Activated CD8-positive, alpha-beta memory T cell treated with anti-CD3 and anti-CD28 coated beads for 48 hours (primary cell): ENCODE measurements at places on chromosomes 3 and 15.

- no peak for DNase-seq
These were observed 60.5 kb upstream of the CCDC50 start for GRCh38 chr3:191268737-191269136.

DNA sequence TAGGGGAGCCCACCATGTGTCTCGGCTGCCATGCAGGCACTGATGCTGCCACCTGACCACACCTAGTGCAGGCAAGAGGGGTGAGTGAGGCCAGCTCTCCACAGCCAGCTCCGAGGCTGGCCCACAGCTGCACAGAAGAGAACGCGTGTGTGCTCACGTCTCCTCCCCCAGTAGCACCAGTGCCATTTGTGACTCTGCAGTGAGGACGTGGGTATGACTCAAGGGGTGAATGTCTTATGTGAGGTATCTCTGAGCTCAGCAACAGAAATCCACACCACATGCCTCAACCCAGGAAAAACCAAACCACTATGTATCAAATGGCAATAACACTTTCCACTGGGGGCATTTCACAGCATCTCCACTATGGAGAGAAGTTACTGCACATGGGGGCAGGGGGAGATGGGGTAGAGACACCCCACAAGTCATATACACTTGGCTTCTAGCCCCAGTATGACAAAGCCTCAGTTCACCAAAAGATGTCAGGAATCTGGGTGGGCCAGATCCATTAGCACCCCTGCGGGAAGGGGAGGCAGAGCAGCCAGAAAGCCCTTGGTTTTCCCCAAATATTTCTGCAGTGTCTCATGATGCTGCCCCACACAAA lies 87.6 kb downstream of the LRIG1 start:
- DNase-seq: no peak

GRCh38 chr3:190988102-190988501 lies 125.6 kb upstream of the GMNC start:
- DNase-seq: no peak

GRCh38 chr3:4514321-4514720 lies 21.2 kb downstream of the ITPR1 start:
- DNase-seq: no peak

DNA sequence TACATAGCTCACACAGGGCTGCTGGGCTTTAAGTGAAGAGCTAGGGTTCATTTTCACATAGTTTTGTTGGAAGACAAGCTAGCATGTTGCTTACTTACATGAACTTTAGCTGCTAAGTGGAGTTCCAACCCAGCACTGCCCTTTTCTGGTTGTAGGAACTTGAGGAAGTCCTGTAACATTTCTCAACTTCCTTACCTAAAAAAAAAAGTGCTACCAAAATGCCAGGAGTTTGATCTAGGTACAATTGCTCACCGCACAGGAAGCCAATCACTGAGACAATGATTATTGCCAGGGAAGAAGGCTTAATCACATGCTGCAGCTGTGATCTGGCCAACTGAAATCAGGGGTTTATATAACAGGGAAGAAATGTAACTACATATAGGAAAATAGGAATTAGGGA lies 52.8 kb downstream of the IL12A start:
- DNase-seq: no peak

DNA sequence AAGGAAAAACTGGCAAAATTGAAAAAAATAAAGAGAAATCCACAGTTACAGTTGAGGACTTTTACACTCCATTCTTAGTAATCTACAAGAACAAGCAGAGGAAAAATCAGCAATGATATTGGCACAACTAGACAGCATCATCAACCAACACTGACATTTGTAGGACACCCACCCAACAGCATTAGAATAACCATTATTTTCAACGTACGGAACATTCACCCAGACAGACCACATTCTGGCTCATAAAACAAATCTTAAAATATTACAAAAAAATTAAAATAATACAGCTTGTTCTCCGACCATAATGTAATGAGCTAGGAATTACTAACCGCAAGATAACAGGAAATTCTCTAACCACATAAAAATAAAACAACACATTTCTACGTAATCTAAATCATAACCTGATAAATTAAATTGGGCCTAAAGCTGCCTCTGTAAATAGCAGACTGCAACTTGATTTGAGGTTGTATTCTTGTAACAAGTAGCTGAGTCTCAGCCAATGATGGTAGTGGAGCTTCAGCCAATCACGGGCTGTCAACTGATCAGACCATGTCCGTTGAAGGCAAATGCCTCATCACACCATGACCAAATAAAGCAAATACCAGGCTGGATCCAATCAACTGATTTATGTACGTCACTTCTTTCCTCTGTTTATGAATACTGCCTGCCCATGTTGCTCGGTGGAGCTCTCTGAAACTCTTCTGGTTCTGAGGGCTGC lies 9.2 kb downstream of the PLSCR4 start:
- DNase-seq: no peak

DNA sequence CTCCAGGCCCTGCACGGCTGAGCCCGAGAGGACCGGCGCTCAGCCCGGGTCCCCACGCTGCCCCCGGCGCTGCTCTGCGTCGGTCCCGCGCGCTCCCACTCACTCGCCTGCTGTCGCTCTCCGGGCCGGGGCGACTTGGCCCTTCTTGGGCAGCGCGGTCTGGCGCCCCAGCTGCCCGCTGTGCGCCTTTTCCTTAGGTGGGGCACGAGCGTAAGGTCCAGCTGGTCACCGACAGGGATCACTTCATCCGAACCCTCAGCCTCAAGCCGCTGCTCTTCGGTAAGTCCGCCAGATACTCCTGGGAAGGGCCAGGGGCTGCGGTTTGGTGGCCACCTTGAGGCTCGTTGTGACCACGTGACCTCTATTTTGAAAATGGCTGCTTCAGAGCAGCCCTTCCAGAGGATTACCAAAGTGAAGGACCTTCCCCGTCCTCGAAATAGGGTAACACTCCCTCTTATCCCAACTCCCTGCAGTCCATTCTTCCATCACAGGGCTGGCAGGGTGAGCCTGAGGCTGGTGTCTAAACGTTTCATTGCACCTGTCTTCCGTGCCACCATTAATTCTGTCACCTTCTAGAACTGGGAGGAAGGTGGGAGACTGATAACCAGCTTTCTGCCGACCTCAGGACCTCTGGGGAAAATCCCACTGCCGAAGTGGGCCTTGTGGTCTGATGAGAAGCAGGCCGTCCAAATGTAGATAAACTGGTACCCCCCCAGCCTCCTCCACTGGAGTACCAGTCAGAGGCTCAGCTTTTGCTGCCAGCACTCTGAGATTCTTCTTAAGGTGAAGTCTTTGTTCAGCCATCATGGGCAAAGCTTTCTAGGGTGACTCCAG lies 812 bp downstream of the P4HTM start:
- DNase-seq: no peak

GRCh38 chr3:186060222-186060621 lies 48.7 kb downstream of the ETV5 start:
- DNase-seq: no peak

DNA sequence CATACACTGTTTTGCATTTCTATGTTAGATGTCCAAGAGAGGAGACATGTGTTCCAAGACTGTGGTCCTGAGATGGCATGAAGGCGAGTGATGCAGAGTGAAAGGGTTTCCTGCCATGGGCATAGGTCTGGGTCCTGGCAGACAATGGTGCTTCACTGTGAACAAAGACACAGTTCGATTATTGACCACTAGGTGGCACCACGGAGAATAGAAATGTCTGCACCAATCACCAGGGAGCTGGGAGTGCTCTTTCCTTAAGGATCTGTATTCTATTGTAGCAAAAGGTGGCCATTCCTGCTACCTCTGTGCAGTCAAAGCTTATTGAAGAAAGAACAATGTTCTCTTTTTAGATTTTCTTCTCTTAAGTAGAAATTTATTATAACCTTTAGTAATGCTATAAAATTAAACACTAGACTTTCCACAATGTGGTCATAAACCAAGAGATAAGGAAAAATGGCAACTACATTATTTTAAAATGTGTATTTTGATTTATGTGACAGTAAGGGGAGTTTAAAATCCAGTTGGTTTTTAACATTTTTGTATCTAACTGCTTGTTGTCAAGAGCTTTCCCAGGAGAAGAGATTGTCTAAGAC lies 88.7 kb downstream of the GABRG3 start:
- no peak for DNase-seq

- no peak for DNase-seq
These were observed 32.5 kb downstream of the MRPS25 start for GRCh38 chr3:15032650-15033049.

DNA sequence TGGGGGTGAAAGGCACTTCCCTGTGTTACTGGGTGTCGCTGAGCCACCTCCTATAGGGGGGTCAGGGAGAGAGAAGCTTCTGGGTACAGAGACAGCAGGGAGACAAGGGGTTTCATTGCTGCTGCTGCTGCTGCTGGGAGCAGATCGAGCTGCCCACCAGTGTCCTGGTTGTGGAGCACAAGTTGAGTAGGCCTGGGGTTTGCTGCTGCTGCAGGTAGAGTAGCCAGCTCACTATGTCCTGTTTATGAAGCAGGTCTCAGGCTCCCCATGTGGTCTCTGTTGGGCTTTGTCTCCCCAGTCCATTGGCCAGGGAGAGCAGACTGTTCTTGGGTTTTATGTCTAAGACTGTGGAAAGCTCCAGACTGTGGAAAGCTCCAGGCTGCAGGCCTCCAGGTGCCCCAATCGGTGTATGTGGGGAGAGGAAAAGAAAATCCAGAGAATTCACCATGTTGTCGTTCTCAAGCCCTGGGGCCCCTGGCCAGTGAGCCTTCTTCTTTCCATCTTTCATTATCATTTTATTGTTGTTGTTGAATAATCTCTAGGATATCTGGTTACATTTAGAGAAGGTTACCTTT lies 157.8 kb downstream of the ADAMTS17 start:
- no peak for DNase-seq

GRCh38 chr3:56613016-56613415 lies 56.0 kb downstream of the CCDC66 start:
- no peak for DNase-seq

- DNase-seq: no peak
These were observed 205.0 kb upstream of the STAC start for GRCh38 chr3:36175113-36175812.

DNA sequence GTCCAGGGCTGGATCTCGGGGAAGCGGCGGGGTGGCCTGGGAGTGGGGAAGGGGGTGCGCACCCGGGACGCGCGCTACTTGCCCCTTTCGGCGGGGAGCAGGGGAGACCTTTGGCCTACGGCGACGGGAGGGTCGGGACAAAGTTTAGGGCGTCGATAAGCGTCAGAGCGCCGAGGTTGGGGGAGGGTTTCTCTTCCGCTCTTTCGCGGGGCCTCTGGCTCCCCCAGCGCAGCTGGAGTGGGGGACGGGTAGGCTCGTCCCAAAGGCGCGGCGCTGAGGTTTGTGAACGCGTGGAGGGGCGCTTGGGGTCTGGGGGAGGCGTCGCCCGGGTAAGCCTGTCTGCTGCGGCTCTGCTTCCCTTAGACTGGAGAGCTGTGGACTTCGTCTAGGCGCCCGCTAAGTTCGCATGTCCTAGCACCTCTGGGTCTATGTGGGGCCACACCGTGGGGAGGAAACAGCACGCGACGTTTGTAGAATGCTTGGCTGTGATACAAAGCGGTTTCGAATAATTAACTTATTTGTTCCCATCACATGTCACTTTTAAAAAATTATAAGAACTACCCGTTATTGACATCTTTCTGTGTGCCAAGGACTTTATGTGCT lies 527 bp downstream of the B2M start:
- DNase-seq: peak; percentile 45

DNA sequence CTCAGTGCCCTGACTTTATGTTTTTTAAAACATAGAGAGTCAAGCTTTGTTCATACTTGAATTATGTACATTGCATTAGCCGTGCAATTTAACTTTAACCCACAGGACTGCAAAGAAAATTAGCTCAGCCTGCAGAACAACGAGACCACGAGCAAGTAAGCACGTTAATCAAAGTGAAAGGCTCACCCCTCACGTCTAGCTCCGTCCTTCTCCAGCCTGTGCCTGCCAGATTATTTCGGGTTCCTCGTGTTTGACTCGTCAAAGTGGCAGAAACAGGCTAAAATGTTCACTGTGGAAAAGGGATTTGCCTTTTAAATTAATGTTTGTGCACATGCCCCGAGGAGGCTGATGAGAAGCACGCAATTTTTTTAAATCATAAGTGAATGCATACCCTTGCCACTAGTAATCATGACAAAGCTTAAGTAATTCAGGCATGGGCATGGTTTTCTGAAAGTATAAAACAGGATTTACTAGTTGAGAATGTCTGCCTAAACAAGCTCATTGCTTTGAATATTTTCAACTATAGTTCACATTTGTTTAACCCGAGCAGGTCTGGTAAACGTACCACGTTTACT lies 15.3 kb downstream of the ZBTB38 start:
- no peak for DNase-seq

DNA sequence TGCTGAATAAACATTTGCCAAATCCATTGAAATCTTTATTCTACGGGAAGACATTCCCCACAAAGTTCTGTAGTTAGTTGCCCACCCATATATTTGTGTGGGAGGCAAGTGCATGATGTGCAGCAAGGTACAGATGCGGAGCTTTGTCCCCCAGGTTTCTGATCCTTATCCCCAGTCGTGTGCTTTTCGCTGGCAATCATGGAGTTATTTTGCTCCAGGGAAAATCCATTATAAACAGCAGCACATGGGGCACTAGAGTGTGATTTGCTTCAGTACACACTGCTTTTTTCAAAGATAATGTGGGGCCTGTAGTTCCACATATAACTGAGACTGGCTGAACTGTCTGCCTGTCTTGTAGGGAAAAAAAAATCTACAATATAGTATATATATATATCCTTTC lies 132.1 kb downstream of the FEZF2 start:
- DNase-seq: no peak

DNA sequence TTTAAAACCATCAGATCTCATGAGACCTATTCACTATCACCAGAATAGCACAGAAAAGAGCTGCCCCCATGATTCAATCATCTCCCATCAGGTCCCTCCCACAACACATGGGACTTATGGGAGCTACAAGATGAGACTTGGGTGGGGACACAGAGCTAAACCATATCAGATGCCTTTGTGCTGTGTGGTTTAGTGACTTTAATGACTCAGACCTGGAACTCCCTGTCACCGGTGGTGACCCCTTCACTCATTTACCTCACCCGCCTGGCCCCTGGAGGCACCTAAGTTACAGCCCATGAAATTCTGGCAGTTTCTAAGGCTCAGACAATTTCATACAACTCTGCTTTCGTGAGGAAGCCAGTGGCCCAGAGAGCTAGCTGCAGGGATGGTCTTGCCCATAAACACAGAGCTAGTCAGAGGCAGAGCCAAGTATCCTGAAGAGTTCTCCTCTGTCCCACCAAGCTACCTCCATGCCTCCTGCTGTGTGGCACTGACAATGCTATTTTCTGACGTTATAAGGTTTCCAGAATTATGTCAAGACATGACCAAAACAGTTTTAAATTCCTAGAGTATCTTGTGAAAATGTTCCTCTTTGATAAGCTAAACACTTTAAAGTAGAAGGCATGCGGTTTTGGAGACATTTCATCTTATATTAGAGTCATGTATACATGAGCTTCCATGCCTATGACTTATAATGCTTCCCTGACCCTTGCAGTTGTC lies 231.1 kb upstream of the IL12A start:
- DNase-seq: no peak

- no peak for DNase-seq
These were observed 795.1 kb downstream of the FHIT start for GRCh38 chr3:60456180-60456579.

- no peak for DNase-seq
These were observed 12.6 kb upstream of the ADPGK start for GRCh38 chr15:72796210-72796514.

- DNase-seq: no peak
These were observed 142.3 kb upstream of the MEF2A start for GRCh38 chr15:99423186-99424130.

GRCh38 chr15:69869881-69870505 lies 227.7 kb downstream of the TLE3 start:
- DNase-seq: no peak

GRCh38 chr3:100210772-100211135 lies 50.0 kb upstream of the TBC1D23 start:
- DNase-seq: no peak
